ENCODE measurements at places on chromosomes 4 and X.

DNA sequence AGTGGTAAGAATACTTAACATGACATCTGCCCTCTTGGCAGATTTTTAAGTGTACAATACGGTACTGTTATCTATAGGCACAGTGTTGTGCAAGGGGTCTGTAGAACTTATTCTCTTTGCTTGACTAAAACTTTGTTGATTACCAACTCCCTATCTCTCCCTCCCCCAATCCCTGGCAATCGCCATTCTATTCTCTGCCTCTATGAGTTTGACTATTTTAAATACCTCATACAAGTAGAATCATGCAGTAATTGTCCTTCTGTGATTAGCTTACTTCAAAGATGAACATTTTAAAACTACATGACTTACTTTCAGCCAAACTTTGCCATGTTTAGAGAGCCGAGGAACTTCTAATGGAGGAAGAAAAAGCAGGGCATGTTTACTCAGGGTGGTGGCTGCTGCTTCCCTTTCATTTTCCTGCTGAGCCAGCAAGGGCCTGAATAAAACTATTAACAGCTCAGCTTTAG is 62.4 kb downstream of the APOO start:
- DNase-seq = no peak

GRCh38 chr4:102036619-102037376 is 246.3 kb downstream of the BANK1 start:
- peak; percentile 56 for DNase-seq

DNA sequence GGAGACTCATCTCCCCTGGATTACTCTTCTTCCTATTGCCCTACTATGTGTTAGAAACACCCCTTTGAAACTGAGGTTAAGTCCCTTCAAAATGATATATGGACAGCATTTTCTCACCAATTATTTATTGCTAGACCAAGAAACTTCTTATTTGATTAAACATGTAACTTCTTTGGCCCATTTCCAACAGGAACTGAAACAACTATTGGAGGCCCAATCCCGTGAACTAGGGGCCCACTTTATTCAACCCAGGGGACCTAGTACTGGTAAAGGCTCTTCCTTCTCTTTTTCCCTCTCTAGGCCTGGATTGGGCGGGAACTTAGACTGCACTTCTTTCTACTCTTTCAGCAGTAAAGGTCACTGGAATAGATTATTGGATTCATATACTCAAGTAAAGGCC is 16.7 kb upstream of the COL25A1 start:
- no peak for DNase-seq

GRCh38 chr4:7747062-7747385 is 192.6 kb downstream of the AFAP1 start:
- DNase-seq = no peak

GRCh38 chrX:34813618-34814017 is 129.0 kb upstream of the FAM47B start:
- DNase-seq = peak; percentile 49

- DNase-seq = no peak
Observed at GRCh38 chr4:113978105-113978504, 1.3 kb downstream of the ARSJ start.

- DNase-seq = peak; percentile 26
Observed at GRCh38 chrX:130575831-130576389, 174.1 kb downstream of the RBMX2 start.

GRCh38 chr4:48237996-48238645 is 31.5 kb downstream of the TEC start:
- DNase-seq = no peak

GRCh38 chr4:158197194-158197776 is 13.0 kb upstream of the TMEM144 start:
- no peak for DNase-seq

DNA sequence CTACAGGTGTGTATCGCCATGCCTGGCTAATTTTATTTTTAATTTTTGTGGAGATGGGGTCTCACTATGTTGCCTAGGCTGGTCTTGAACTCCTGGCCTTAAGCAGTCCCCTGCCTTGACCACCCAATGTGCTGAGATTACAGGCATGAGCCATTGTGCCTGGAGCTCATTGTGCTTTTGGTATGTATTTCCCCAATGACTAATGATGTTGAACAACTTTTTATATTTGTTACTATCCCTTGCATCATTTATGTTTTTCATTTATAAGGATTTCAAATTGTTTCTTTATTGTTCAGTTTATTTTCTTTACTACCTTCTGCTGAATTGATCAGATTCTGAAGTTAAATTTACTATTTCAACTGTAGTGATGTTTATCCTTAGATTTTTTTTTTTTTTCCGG is 199.7 kb downstream of the CEP135 start:
- DNase-seq = peak; percentile 54

- no peak for DNase-seq
Observed at GRCh38 chrX:53684415-53685192, 1.9 kb downstream of the HUWE1 start.

- peak; percentile 46 for DNase-seq
Observed at GRCh38 chrX:130144509-130144908, 21.1 kb downstream of the AIFM1 start.

DNA sequence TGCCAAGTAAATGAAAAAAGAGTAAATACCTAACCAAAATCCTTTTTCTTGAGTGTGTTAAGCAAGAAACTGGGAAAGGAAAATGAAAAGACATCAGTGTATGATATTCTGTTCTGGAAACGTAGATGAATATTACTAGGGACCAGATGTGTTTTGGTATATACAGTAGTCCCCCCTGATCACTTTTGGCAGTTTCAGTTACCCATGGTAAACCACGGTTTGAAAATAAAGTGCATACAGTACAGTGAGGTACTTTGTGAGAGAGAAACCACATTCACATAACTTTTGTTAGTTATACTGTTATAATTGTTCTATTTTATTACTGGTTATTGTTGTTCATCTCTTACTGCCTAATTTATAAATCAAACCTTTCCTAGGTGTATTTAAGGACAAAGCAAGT is 250.9 kb downstream of the TENM3 start:
- no peak for DNase-seq

GRCh38 chr4:143382596-143382995 is 45.9 kb downstream of the GAB1 start:
- peak; percentile 34 for DNase-seq

- no peak for DNase-seq
Observed at GRCh38 chr4:68736813-68737212, 66.4 kb upstream of the UGT2B15 start.

- no peak for DNase-seq
Observed at GRCh38 chrX:104618106-104618895, 52.3 kb downstream of the IL1RAPL2 start.
